ENCODE measurements at places on chromosomes 5 and 9. TPM values are rescaled to one million over a fixed set of nuclear protein-coding genes. Genes with fewer than 3 reads are reported as not detected.

NMUR2 gene
- 0.26 TPM for polyA plus RNA-seq

ASPN gene
- 6.4 TPM for polyA plus RNA-seq

OTP gene
- polyA plus RNA-seq, result not detected

DNA sequence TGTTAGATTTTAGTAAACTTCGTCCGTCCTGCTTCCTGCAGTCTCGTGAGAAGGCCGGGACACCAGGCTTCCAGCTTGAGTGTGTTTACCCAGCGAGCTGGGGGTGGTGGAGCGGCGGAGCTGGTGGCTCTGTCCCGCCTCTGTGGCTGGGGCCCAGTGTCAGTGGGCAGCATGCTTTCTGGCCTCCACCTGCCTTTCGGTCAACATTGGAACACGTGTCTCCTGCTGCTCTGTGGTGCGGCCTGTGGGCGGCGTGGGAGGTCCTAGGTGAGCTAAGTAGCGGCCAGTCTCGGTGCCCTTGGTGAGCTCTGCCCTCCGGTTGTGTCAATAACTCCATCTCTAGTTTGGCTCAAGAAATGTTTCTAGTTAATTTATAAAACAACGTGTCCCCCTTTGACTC is 125.9 kb downstream of the GADD45G start:
- no peak for DNase-seq

GRCh38 chr5:94916619-94917018 is 298.1 kb downstream of the SLF1 start:
- DNase-seq, result peak; percentile 52

- DNase-seq, result no peak
Measured at GRCh38 chr9:125075997-125076396, 67.3 kb downstream of the SCAI start.

DNA sequence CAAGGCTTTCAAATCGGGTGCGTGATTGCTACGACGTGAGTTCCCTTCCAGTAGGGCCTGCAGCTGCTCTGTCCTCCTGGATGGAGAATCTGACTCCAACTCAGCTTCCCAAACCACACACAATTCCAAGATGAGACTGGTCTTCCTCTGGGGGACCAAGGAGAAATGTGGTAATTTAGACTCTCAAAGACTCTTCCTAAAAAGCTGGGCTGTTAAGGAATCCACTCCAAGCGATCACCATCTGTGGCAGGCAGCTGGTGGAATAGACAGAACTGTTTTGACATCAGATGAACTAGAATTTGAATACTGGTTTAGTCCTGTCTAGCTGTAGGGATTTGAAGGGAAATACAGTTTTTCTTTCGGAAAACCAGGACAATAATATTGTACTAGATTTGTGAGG is 130.7 kb upstream of the KLF4 start:
- DNase-seq, result no peak

DNA sequence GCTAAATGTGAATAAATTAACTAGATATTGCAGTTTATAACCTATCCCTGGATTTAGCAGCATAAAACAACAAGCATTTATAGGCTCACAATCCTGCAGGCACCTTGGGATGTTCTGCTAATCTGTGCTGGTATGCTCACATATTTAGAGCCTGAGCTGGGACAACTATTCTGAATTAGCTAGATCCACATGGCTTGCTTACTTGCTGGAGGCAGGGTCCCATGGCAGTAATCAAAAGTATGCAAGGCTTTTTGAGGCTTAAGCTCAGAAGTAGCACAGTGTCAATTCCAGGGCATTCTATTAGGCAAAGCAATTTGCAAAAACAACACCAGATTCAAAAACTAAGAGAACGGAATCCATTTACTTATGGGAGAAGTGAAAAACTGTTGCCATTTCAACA is 745.0 kb upstream of the ACO1 start:
- no peak for DNase-seq
